Effector CD4-positive, alpha-beta T cell (primary cell): ENCODE measurements at places on chromosomes 1 and 21.

DNA sequence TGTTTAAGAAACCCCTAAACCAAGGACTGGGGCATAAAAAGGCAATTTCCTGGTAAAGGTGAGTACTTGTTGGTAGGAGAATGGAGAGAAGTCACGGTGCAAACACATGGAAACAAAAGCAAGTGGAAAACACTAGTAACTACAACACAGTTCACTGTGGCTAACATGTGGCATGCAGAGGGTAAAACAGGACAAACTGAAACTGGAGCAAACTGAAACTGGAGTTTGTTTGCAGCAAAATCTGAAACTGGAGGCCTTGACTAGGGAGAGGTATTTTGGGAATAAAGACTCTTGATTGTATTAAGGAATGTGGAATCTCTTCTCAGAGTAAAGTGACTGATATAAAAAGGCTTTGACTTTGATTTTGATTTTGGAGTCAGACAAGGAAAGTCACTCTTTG lies 376.3 kb upstream of the PRMT6 start:
- DNase-seq: no peak

GRCh38 chr1:50197216-50197615 lies 88.5 kb downstream of the ELAVL4 start:
- no peak for DNase-seq

GRCh38 chr1:68218490-68218889 lies 13.8 kb downstream of the WLS start:
- DNase-seq: no peak

GRCh38 chr1:24481101-24481500 lies 21.5 kb upstream of the RCAN3 start:
- peak; percentile 43 for DNase-seq

GRCh38 chr1:33045814-33046213 lies 9.1 kb upstream of the AK2 start:
- no peak for DNase-seq

GRCh38 chr1:176609556-176610408 lies 146.8 kb downstream of the PAPPA2 start:
- DNase-seq: no peak

GRCh38 chr1:156639601-156640101 lies 2.3 kb upstream of the BCAN start:
- DNase-seq: no peak

- no peak for DNase-seq
These were observed 108.2 kb downstream of the VPS13D start for GRCh38 chr1:12338017-12338416.
